ENCODE measurements at places on chromosomes 2 and 18. TPM values are rescaled to one million over a fixed set of nuclear protein-coding genes. Genes with fewer than 3 reads are reported as not detected.

The CHRNG gene
- not detected for total RNA-seq

The MC2R gene
- total RNA-seq, result not detected

The NCOA1 gene
- 31.5 TPM for total RNA-seq

The CD207 gene
- total RNA-seq, result not detected

The CPS1 gene
- 25.3 TPM for total RNA-seq

The FZD7 gene
- 21.3 TPM for total RNA-seq

The COBLL1 gene
- 17.1 TPM for total RNA-seq

The TUBB8B gene
- not detected for total RNA-seq

The COL4A4 gene
- under 0.01 TPM for total RNA-seq

The CROCC2 gene
- 0.81 TPM for total RNA-seq

The MAP4K3 gene
- 65.4 TPM for total RNA-seq

The ANKRD62 gene
- not detected for total RNA-seq

The GNAL gene
- total RNA-seq, result 1.3 TPM

The OTOS gene
- not detected for total RNA-seq

The ITPRID2 gene
- total RNA-seq, result 96.2 TPM

Measured in hair follicle dermal papilla cell (primary cell).